ENCODE measurements at places on chromosomes 16 and 17. TPM values are rescaled to one million over a fixed set of nuclear protein-coding genes. Genes with fewer than 3 reads are reported as not detected.

HIC1 gene
- total RNA-seq: 9.6 TPM

- no peaks in the 10 kb centered on the region for H3K4me1 ChIP-seq
- peak; percentile 13 for DNase-seq
- no peak overlapping the region for H3K27ac ChIP-seq
- no peak overlapping the region for H3K4me3 ChIP-seq
- H3K27me3 ChIP-seq: no peaks in the 10 kb centered on the region
Measured at GRCh38 chr16:69796285-69797118, 34.4 kb downstream of the WWP2 start.

DNA sequence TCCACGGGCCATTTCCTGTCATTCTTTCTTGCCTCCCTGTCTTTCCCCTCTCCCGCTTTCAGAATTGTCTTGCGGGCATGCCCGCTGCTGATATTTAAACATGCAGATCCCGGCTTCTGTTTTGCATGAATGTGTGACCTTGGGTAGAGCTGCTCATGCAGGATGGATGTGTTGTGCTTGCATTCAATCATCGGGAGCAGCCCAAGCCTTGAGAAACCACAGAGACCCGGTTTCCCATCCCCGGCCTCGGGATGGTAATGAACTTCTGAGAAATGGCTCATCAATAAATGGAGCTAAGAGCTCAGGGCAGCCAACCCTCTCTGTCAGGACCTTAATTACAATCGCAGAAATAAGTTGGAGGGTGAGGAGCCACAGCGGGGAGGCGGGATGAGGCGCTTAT is 303.7 kb upstream of the TNRC6C start:
- H3K36me3 ChIP-seq: no peaks in the 10 kb centered on the region
- no peak for DNase-seq
- H3K27ac ChIP-seq: no peak overlapping the region
- peaks cover 5% of the 10 kb centered on the region for H3K27me3 ChIP-seq
- no peaks in the 10 kb centered on the region for H3K4me1 ChIP-seq
- no peak overlapping the region for H3K4me3 ChIP-seq

ADGRG3 gene
- not detected for total RNA-seq

GRCh38 chr16:9446471-9447194 is 355.2 kb downstream of the HAPSTR1 start:
- DNase-seq: no peak
- H3K27ac ChIP-seq: no peak overlapping the region
- no peaks in the 10 kb centered on the region for H3K27me3 ChIP-seq
- H3K4me3 ChIP-seq: no peak overlapping the region
- H3K36me3 ChIP-seq: no peaks in the 10 kb centered on the region

GRCh38 chr16:48187779-48188178 is 32.0 kb upstream of the ABCC12 start:
- DNase-seq: no peak
- no peak overlapping the region for H3K27ac ChIP-seq
- no peaks in the 10 kb centered on the region for H3K36me3 ChIP-seq

- H3K27me3 ChIP-seq: peaks cover 37% of the 10 kb centered on the region
- no peak for DNase-seq
Measured at GRCh38 chr17:8122422-8122923, 1.4 kb downstream of the HES7 start.

DNA sequence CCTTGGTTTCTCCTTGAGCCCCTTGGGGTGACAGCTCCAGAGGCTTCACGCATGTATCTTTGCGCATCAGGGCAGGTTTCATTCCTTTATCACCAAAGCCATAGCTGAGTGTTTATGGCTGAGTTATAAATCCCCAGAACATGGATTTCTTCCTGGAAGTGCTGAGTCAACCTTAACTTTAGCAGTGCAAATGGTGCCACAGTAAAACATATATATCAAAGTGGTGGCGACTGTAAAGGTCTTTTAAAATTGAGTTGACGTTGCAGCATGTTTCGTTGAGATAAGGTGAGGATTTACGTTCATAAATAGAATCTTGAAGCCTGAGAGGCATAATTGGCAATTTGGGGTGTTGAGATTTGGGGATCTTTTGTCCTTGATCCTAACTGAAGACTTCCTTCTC is 214.1 kb downstream of the HS3ST4 start:
- no peak overlapping the region for H3K4me3 ChIP-seq
- H3K36me3 ChIP-seq: no peaks in the 10 kb centered on the region
- no peak for DNase-seq
- H3K4me1 ChIP-seq: no peaks in the 10 kb centered on the region

- no peaks in the 10 kb centered on the region for H3K27me3 ChIP-seq
- no peak overlapping the region for H3K4me3 ChIP-seq
- no peaks in the 10 kb centered on the region for H3K36me3 ChIP-seq
- no peak for DNase-seq
Measured at GRCh38 chr17:29683481-29683880, 60.8 kb upstream of the CORO6 start.

- H3K27me3 ChIP-seq: no peaks in the 10 kb centered on the region
- DNase-seq: no peak
- H3K36me3 ChIP-seq: peaks cover 12% of the 10 kb centered on the region
- peak overlapping the region; percentile 97 for H3K4me3 ChIP-seq
Measured at GRCh38 chr17:54968988-54969332, 395 bp downstream of the STXBP4 start.

GRCh38 chr16:15033309-15033707 is 22.6 kb downstream of the NTAN1 start:
- DNase-seq: no peak
- peaks cover 3% of the 10 kb centered on the region for H3K36me3 ChIP-seq
- H3K4me1 ChIP-seq: peaks cover 6% of the 10 kb centered on the region
- no peaks in the 10 kb centered on the region for H3K27me3 ChIP-seq
- no peak overlapping the region for H3K4me3 ChIP-seq

- no peaks in the 10 kb centered on the region for H3K27me3 ChIP-seq
- no peak for DNase-seq
- H3K4me1 ChIP-seq: no peaks in the 10 kb centered on the region
- no peaks in the 10 kb centered on the region for H3K36me3 ChIP-seq
- no peak overlapping the region for H3K4me3 ChIP-seq
- H3K27ac ChIP-seq: no peak overlapping the region
Measured at GRCh38 chr17:6943406-6943805, 52.4 kb upstream of the ALOX12 start.

IRX5 gene
- 3.2 TPM for total RNA-seq

DNA sequence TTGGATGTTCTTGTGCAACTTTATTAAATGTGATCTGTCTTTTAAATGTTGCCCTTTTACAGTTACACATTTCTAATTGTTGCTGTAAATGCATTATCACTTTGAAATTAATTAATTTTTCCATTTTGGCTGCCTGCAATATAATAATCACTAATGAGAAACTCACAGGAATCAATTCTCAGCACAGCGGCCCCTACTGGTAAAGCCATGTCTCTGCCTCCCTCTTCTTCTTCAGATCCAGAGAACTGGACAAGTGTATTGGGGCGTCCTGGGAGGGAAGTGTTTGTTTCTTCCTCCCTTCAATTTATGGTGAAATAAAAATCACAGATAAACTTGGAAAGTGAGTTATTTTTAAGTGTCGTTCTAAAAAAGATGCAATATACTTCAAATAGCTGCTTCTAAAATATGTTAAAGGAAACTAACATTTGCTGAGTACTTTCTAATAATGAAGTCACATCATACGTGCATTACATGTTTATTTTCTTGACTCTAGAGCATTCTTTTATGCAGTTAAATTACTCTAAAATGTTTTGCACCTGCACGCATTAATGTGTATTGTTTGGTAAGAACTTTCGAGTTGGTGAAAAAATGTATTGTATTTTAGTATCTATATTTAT is 338.0 kb downstream of the WWOX start:
- no peaks in the 10 kb centered on the region for H3K36me3 ChIP-seq
- no peak overlapping the region for H3K27ac ChIP-seq
- peak; percentile 6 for DNase-seq
- H3K27me3 ChIP-seq: no peaks in the 10 kb centered on the region

KRT36 gene
- not detected for total RNA-seq

CCT6B gene
- 3.7 TPM for total RNA-seq

- H3K27me3 ChIP-seq: no peaks in the 10 kb centered on the region
- no peaks in the 10 kb centered on the region for H3K36me3 ChIP-seq
Measured at GRCh38 chr16:88058136-88058535, 106.9 kb downstream of the BANP start.

MSLN gene
- not detected for total RNA-seq

GRCh38 chr17:31494259-31495021 is 103.0 kb downstream of the RAB11FIP4 start:
- no peak overlapping the region for H3K4me3 ChIP-seq
- no peaks in the 10 kb centered on the region for H3K36me3 ChIP-seq
- H3K27ac ChIP-seq: no peak overlapping the region
- H3K4me1 ChIP-seq: peaks cover under 1% of the 10 kb centered on the region
- H3K27me3 ChIP-seq: no peaks in the 10 kb centered on the region

XYLT1 gene
- 7.9 TPM for total RNA-seq

DNA sequence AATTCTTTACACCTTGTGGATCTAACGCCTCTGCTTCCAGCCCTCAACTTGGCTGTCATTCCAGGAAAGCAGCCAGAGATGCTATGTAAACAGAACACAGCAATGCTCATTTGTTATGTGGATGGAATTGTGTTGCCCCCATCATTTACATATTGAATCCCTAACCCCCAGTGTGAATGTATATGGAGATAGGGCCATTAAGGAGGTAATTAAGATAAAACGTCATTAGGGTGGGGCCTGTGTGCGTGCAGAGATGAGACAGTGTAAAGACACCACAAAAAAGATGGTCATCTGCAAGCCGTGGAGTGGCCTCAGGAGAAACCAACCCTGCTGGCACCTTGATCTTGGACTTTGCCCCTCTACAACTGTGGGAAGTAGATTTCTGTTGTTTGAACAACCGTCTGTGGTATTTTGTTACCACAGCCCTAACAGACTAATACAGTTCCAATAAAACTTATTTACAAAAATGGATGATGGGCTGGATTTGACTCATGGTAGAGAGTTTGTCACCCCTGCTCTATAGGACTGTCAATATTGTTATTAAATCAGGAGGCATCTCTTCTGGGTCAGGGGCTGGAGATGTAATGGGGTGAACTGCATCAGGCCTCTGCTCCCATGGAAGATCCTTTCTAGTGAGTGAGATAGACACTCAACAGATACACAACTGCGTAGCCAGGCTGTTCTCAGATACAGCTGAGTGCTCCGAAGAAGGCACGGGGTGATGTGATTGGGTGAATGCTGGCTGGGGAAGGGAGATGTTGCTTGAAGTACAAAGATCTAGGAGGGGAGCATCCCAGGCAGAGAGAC is 339.0 kb downstream of the SNX29 start:
- no peak overlapping the region for H3K27ac ChIP-seq
- no peaks in the 10 kb centered on the region for H3K36me3 ChIP-seq
- H3K27me3 ChIP-seq: no peaks in the 10 kb centered on the region
- no peak for DNase-seq
- H3K4me3 ChIP-seq: no peak overlapping the region
- no peaks in the 10 kb centered on the region for H3K4me1 ChIP-seq

DNA sequence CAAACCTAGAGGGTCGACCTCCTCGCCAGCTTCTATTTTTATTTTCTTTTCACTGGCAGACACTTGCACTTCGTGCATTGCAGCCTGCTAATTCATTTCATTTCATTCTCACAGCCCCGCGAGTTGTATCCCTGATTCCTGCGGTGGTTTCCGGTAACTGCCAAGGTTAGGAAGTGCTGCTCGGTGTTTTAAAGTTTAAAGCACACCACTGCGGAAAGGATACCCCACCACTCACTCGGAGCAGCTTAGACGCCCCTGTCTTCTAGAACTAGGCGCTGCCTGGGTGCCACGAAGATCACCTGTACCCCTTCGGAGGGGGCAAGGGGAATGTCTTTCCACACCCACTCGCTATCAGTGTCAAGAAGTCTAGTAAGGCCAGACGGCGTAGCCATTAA is 509 bp downstream of the CNEP1R1 start:
- peaks cover 12% of the 10 kb centered on the region for H3K4me1 ChIP-seq
- no peaks in the 10 kb centered on the region for H3K27me3 ChIP-seq
- no peak for DNase-seq
- H3K27ac ChIP-seq: peak overlapping the region; percentile 87

TLCD3A gene
- 1.4 TPM for total RNA-seq

DNA sequence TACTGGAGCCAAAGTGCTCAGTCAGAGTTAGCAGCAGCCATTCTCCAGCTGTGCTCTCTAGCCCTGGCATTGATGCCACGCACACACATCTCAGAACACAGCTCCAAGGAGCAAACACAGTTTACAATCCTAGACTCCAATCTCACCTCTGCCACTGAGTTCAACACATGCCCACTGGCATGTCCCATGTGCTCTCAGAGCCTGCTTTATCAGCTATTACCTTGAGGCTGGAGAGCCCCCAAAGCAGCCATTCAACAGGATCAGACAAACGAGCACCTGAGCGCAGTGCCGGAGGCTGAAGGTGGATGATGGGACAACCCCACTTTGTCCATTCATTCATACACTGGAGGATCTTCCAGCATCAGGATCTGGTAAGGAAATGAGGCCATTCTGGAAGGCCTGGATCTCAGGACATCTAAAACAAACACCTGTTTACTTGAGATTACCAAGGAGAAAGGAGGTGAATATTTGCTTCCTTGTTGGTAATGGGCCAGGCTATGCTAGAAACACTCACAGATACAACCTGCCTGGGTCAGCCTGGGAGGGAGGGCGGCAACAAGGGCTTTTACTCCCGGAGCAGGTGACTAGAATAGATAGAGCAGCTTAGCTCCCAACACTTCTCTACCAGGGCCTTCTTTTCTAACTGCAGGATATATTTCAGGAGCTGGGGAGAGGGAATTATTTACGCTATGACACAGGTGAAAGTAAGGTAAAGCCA is 25.4 kb downstream of the RANBP10 start:
- H3K27ac ChIP-seq: peak overlapping the region; percentile 33
- DNase-seq: no peak
- peaks cover 39% of the 10 kb centered on the region for H3K4me1 ChIP-seq
- H3K27me3 ChIP-seq: no peaks in the 10 kb centered on the region
- H3K4me3 ChIP-seq: no peak overlapping the region

- H3K36me3 ChIP-seq: no peaks in the 10 kb centered on the region
- H3K4me1 ChIP-seq: peaks cover 30% of the 10 kb centered on the region
- H3K4me3 ChIP-seq: peak overlapping the region; percentile 35
- peak overlapping the region; percentile 23 for H3K27ac ChIP-seq
- no peak for DNase-seq
Measured at GRCh38 chr16:57301126-57301817, 16.8 kb upstream of the PLLP start.

GRCh38 chr17:82094931-82095776 is 2.9 kb downstream of the FASN start:
- no peak overlapping the region for H3K27ac ChIP-seq
- H3K4me1 ChIP-seq: peaks cover 19% of the 10 kb centered on the region
- peaks cover 59% of the 10 kb centered on the region for H3K36me3 ChIP-seq

KCNG4 gene
- total RNA-seq: not detected

- H3K4me3 ChIP-seq: no peak overlapping the region
- H3K27me3 ChIP-seq: no peaks in the 10 kb centered on the region
- H3K27ac ChIP-seq: no peak overlapping the region
- no peak for DNase-seq
- peaks cover 6% of the 10 kb centered on the region for H3K36me3 ChIP-seq
Measured at GRCh38 chr17:31327534-31328159, 6.2 kb upstream of the EVI2A start.

All from gastrocnemius medialis (tissue), 4 donors.